Mesenchymal stem cell (in vitro differentiated cells and primary cell): ENCODE measurements at places on chromosomes 5 and 9.

GRCh38 chr9:68651280-68651893 is 53.7 kb upstream of the PIP5K1B start:
- no peak for DNase-seq

DNA sequence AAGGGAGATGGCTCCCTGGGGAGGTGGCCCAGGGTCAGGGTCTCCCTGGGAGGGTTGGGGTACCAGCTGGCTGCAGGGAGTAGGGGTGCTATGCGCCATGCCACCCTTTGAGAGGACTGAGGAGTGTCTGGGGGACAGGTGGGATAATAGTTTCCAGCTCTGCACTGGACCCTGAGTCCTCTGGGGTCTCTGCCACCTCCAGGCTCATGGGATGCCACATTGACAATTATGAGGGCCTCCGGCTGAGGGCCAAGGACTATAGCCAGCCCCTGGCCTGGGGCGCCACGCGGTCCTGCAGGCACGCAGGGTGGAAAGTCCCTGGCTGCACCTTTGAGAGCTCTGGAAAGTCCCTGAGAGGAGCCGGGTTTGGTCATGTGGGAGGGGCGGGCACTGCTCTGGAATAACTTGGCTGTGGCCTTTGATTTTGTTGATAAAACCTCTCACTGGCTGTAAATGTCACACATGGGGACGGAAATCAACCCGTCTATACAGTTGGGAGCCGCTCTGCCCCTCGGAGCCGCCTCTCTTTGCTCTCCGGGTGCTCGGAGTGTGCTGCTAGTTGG is 16.0 kb downstream of the TRAF2 start:
- peak; percentile 59 for DNase-seq

DNA sequence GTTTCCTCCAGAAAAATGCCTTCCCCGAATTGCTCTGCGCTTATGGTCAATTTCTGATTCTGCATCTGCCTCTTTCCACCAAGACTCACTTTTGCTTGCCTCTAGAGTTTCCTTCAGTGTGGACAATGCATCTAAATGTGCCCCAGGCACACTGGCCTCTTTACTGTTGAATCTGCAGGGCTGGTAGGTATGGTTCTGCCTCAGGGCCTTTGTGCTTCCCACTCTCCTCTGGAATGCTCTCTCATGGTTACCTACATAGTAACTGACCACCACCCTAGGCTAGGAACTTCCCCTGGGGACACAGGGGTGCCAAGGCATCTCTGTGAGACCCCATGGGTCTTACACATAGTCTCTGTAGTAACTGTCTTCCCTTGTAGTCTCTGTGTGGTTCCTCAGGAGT is 1258.6 kb downstream of the CDH12 start:
- DNase-seq: no peak

GRCh38 chr9:92439921-92440750 is 15.9 kb upstream of the OMD start:
- peak; percentile 35 for DNase-seq

DNA sequence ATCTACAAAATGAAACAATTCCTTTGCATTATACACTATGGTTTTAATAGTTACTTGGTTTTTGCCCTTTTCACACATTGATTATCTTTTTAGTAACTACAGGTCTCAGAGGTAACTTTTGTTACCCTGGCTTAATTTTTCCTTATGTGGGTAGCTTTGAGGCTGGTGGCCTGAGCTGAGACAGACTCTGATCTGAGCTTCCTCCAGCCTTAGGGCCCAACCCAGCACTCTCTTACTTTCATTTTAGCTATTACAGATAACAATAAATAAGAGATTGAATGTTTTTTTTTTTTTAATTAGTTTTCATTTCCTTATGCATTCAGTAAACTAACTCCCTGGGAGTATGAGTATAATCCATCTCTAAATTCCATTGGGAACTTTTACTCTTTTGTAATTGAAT is 15.1 kb upstream of the OXCT1 start:
- DNase-seq: no peak
